ENCODE measurements at places on chromosomes 3 and 15. TPM values are rescaled to one million over a fixed set of nuclear protein-coding genes. Genes with fewer than 3 reads are reported as not detected.

- no peak for DNase-seq
These were observed 47.7 kb upstream of the SMAD6 start for GRCh38 chr15:66654361-66654738.

- no peak for DNase-seq
These were observed 324.1 kb upstream of the CNTN4 start for GRCh38 chr3:1774597-1774996.

- DNase-seq = no peak
These were observed 14.9 kb downstream of the TBL1XR1 start for GRCh38 chr3:177182352-177182751.

Gene HTR3E
- total RNA-seq = not detected

GRCh38 chr15:89768071-89768500 lies 8.0 kb upstream of the MESP2 start:
- DNase-seq = no peak

GRCh38 chr15:88074386-88074785 lies 182.2 kb downstream of the NTRK3 start:
- DNase-seq = no peak

DNA sequence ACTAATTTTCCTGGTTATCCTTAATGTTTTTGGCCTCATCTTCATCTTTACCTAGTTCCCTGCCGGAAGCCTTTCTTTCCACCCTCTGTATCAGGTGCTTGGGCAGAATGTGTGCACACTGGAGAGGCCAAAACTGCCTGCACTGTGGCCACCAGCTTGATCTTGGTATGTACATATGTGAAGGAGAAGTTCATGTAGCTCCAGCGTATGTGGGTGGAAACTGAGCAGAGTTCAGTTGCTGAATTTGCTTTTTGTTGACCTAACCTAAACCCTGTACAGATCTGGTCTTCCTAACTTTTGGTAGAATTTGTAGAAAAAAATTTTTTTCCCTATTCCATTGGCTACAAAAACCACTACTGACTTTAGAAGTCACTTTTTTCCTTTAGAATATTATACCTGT lies 65.9 kb upstream of the IGSF10 start:
- no peak for DNase-seq

GRCh38 chr3:8619548-8619947 lies 25.1 kb downstream of the SSUH2 start:
- no peak for DNase-seq

All from CD8-positive, alpha-beta memory T cell (primary cell).